Muscle of leg (tissue), 16 donors: ENCODE measurements at places on chromosomes 11 and 22. TPM values are rescaled to one million over a fixed set of nuclear protein-coding genes. Genes with fewer than 3 reads are reported as not detected.

LGR4 gene
- 29.6 TPM for total RNA-seq

DDB1 gene
- 208 TPM for total RNA-seq

OSBP2 gene
- total RNA-seq: 3.0 TPM

C1QTNF5 gene
- total RNA-seq: 34.9 TPM

SYVN1 gene
- 10.0 TPM for total RNA-seq

PANX2 gene
- 0.13 TPM for total RNA-seq

TRIM48 gene
- not detected for total RNA-seq

IGLL1 gene
- 0.13 TPM for total RNA-seq

VSIG10L2 gene
- 0.27 TPM for total RNA-seq

NRGN gene
- 0.66 TPM for total RNA-seq

APOL1 gene
- total RNA-seq: 2.3 TPM

POLD3 gene
- 9.8 TPM for total RNA-seq

GAL gene
- 0.40 TPM for total RNA-seq

LRRC51 gene
- total RNA-seq: 3.4 TPM

VPREB1 gene
- 0.18 TPM for total RNA-seq

BCR gene
- 12.7 TPM for total RNA-seq

OSM gene
- total RNA-seq: 0.22 TPM

PGA5 gene
- total RNA-seq: 0.27 TPM

TEF gene
- 11.8 TPM for total RNA-seq

LUZP2 gene
- 3.6 TPM for total RNA-seq

SLN gene
- 2,631 TPM for total RNA-seq

CCDC87 gene
- 0.09 TPM for total RNA-seq

ADORA2A gene
- 8.9 TPM for total RNA-seq

CBX6 gene
- total RNA-seq: 24.9 TPM

SYCE3 gene
- not detected for total RNA-seq

OR4X2 gene
- not detected for total RNA-seq

ALDH3B2 gene
- total RNA-seq: 0.09 TPM

ST14 gene
- total RNA-seq: 0.35 TPM

MIOX gene
- not detected for total RNA-seq

APOC3 gene
- total RNA-seq: 0.40 TPM

CBX7 gene
- 2.7 TPM for total RNA-seq

RIMBP3B gene
- 0.18 TPM for total RNA-seq

OR4A16 gene
- not detected for total RNA-seq

OR10A2 gene
- not detected for total RNA-seq

LYVE1 gene
- 52.2 TPM for total RNA-seq

CD82 gene
- total RNA-seq: 25.8 TPM

APOBEC3A gene
- total RNA-seq: 0.13 TPM

MS4A6E gene
- not detected for total RNA-seq

RFPL2 gene
- total RNA-seq: not detected

TMPRSS6 gene
- not detected for total RNA-seq

MYOD1 gene
- 47.3 TPM for total RNA-seq

LRRC32 gene
- 21.8 TPM for total RNA-seq

HBG2 gene
- 9,238 TPM for total RNA-seq

LRRC74B gene
- total RNA-seq: 0.09 TPM

MMP13 gene
- total RNA-seq: 0.04 TPM

TCP11L1 gene
- 9.2 TPM for total RNA-seq

YPEL4 gene
- 0.53 TPM for total RNA-seq

CHEK2 gene
- total RNA-seq: 7.4 TPM

PLAAT2 gene
- total RNA-seq: not detected

CCDC88B gene
- 2.8 TPM for total RNA-seq

SH3BP1 gene
- total RNA-seq: 5.2 TPM

SLC22A25 gene
- total RNA-seq: 0.04 TPM

MMP8 gene
- 0.13 TPM for total RNA-seq

APOBEC3B gene
- 1.7 TPM for total RNA-seq

PATE2 gene
- total RNA-seq: 0.13 TPM
